ENCODE measurements at places on chromosomes 1 and 21.

DNA sequence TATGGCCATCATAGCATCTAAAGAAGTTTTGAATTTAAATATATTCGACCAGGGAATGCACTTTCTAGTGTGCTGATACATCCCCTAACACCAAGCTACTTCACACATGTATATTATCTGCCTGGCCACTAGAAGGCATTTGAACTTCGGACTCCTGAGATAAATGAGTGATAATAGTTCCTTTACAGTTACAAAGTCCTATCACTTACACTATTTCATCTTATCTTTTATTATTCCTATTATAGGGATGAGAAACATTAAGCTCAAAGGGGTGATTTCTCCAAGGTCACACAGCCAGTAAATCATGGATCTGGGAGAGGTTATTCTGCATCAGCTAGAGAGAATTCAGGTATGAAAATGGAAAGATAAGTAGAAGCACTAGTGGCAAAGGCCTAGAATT lies 40.3 kb downstream of the GPATCH2 start:
- DNase-seq, result no peak

DNA sequence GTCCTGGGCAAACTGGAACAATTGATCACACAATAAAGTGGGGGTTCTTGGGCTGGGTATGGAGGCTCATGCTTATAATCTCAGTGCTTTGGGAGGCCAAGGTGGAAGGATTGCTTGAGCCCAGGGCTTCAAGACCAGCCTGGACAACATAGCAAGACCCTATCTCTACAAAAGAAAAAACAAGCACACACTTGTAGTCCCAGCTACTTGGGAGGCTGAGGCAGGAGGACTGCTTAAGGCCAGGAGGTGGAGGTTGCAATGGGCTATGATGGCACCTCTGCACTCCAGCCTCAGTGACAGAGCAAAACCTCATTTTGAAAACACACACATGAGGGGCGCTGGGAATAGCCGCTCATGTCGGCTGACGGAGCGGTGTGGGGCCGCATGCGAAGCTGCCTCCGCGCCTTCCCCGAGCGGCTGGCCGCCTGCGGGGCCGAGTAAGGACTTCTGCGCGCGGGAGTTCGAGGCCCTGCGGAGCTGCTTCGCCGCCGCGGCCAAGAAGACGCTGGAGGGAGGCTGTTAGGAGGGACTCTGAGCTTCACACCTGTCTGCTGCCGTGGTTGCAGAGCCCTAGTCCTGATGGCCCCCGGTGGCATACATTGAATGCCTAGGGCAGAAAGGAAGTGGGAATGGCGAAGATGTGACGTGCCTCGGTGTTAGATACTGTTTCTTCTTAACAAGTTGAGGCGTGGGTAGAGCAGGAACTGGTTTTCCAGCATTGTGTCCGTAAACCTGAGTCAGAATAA lies 59.5 kb downstream of the ACBD3 start:
- no peak for DNase-seq

DNA sequence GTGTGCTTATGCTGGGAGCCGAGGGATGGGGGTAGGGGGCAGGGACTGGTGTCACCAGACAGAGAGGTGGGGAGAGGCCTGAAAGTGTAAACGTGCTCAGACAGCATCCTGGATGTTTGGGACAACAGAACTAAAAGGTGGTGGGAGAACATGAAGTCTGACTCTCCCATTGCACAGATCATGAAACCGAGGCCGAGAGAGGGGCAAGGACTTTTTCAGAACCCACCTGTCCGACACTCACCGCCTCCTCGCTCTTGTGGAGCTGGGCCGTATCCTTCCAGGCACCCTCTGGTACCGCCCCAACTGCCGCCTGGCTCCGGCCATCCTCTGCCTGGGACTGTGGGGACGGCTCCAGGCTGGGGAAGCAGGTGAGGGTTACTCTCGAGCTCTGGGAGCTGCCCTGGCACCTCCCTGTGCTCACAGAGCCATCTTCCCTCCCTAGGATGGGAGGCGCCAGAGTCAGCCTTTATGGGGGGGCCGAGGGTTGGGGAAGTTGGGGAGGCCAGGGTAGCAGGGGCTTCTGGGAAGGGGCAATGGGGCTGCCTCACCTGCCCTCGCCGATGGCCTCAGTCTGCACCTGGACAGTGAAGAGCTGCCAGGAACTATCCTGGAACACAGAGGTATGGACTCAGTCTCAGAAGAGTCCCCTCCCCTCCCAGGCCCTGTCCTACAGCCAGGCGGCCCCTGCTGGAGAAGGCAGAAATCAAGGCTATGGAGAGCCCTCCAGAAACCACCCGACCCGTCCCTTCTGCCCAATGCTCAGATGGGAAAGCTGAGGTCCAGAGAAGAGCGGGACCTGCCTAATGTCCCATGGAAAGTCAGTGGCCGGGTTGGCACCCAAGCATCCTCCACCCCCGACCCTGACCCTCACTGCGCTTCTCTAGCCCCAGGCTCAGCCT lies 7.0 kb downstream of the ATP13A2 start:
- no peak for DNase-seq

GRCh38 chr1:34292472-34292871 lies 115.8 kb downstream of the C1orf94 start:
- DNase-seq, result no peak

GRCh38 chr1:180787628-180788307 lies 124.9 kb upstream of the KIAA1614 start:
- no peak for DNase-seq

DNA sequence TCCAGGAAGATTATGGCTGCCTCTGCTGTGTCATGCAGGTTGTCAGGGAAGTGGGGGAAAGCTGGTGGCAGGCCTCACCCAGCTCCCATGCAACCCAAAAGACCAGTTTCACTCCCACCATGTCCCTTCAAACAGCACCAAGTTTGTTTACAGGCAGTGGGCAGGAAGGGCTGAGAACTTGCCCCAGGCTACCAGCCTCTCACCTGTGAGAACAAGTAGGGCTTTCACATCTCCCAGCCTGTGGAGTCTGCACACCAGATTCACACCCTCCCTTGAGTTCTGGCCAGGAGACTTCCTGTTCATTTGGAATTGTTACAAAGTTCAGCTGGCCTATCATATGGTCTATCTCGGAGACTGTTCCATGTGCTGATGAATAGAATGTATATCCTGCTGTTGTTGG lies 27.8 kb downstream of the RPAP2 start:
- DNase-seq, result no peak

GRCh38 chr1:209755926-209756614 lies at the start of gene TRAF3IP3:
Gene TRAF3IP3, plus strand, starts transcription at chr1:209756053. Its CDS starts 3,987 bp downstream, at chr1:209760040.
- peak; percentile 78 for DNase-seq

- DNase-seq, result no peak
Observed at GRCh38 chr1:33656467-33657005, 184.1 kb downstream of the ZSCAN20 start.

- no peak for DNase-seq
Observed at GRCh38 chr21:29082046-29082815, 8.8 kb upstream of the CCT8 start.

- DNase-seq, result no peak
Observed at GRCh38 chr1:160171354-160171753, 19.0 kb upstream of the CASQ1 start.

DNA sequence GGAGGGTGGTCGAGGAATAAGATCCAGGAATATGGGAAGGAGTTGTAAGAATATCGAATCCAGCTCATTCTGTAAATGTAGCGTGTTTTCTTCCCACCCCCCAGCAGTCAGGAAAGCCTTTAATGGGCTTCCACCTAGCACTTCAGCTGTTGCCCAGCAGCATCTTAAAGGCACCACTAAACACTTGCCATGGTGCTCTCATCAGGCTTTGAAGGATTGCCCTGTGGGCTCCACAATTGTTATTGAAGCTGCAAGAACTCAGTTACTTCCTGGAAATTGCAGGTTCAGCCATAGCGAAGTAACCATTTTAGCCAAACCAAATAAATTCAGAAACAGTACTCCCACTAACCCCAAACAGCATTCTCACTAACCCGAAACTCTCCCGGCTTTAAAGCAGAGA lies 511.2 kb downstream of the PLPP3 start:
- no peak for DNase-seq

DNA sequence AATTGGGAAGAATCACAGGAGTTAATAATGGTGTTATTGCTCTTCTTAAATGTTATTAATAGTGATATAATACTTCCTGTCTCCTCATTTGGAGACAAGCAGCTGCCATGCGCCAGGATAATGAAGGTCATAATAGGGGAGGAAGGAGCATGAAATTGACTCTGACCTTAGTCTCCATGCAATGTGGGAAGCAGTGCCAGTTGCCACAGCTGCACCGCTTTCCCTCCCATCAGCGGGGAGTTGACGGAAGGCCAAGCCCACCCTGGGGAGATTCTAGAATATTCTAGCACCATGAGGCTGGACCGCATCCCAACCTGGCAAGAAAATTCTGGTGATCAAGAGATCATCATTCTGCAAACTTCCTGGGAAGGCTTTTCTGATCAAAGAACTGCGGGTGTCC lies 11.0 kb upstream of the OLIG1 start:
- no peak for DNase-seq

- DNase-seq, result no peak
Observed at GRCh38 chr1:183291802-183292514, 105.9 kb downstream of the LAMC2 start.

DNA sequence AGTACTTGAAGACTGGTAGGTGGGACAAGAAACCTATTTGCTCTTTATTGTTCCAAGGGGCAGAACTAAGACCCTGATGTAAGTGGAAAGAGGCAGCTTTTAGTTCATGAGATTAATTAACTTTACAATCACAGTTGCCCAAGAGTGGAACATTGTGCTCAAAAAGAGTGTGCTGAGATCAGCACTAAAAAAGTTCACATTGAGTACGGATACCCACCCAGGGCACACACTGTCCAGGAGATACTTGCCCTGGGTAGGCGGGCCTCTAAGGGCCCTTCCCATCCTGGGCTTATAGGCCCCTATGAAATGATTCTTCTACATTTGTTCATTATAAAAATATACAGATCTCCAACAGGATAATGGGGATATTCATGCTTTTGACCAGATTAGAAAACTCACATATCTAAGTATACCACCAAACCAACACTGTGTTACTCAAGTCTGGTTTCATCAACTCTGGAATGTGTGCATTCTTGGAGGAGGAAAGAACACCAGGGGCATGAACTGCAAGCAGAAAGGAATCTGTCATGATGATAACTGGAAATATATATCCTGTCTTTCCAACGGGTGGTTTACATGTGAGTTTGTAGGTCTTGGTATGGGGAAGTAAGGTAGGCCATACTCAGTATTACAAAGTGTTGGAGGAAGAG lies 626.2 kb downstream of the SMYD3 start:
- DNase-seq, result no peak

- no peak for DNase-seq
Observed at GRCh38 chr1:155657463-155657862, 31.1 kb downstream of the YY1AP1 start.

- DNase-seq, result no peak
Observed at GRCh38 chr1:160087118-160087662, 5.9 kb downstream of the KCNJ9 start.

DNA sequence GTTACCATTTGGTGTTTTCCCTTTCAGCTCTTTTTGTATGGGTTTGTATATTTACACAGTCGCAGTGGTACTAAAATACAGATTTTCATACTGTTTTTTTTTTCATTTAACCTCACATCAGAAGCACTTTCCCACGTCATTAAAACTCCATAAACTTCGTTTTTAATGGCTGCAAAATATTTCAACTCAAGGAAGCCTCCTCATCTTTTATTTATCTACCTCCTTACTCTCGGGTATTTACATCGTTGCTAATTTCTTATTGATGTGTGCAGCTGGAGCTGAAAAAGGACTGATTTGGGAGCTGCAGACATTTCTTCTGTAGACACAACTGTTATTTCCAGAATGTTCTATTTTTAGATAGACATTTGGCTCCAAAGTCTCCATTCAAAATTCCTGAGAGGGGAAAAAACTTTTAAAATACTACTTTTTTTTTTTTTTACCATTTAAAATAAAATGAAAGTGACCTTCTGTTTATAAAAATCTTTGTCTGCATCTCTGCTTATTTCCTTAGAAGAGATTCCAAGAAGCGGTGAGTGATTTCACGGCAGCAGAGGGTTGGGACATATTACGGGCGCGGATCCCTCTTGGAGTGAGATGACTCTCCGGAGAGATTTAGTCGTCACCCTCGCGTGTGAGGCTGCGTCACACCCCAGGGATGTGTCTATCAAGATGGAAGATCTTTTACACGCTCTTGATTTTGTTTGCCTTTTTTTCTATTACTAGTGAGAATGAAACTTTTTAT lies 10.1 kb downstream of the RUNX3 start:
- DNase-seq, result no peak

DNA sequence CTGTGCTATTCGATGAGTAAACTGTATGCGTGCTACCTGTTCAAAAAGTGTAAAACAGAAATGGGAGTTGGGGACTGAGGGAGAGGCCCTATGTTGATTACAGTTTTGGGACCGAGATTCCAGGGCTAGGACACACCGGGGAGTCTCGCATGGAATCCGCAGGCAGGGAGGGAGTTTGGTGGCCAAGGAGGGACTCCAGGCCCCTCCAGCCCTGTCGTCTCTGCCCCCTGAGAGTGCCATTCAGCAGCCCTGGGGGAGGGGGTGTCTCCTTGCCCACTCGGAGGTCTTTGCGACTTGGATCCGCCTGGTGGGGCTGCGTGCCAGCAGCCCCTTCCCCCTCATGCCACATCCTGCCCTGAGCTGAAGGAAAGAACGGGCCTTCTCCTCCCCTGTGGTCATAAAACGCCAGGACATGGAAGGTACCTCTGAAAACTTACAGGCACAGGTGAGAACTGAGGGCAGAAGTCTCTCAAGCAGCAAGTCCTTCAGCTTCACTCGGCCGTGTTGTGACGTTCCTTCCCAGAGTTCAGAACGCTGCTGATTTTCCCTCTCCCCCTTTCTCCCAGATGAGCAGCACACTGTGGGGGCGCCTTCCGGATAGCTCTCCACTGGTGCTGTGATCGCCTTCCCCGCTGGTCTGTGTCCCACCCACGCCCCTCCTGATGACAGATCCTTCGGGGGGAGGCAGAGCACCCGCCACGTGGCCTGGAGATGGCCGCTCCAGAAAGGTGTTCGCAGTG lies 141.4 kb downstream of the PEX14 start:
- DNase-seq, result no peak

DNA sequence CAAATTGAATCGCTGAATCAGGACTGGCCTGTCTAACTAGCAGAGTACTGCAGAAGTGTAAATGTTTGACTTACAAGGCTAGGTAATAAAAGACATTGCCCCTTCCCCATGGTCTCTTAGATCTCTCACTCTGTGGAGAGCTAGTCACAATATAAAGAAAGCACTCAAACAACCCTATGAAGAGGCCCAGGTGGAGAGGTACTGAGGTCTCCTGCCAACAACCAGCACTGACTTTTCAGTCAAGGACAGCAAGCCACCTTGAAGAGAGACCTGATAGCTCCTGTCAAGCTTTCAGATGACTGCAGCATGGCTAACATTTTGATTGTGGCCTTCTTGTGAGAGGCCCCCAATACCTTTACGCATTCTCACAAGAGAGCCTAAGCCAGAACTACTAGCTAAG lies 18.5 kb downstream of the HFM1 start:
- DNase-seq, result no peak
